Hepatocyte (in vitro differentiated cells): ENCODE measurements at places on chromosomes 6 and 20. TPM values are rescaled to one million over a fixed set of nuclear protein-coding genes. Genes with fewer than 3 reads are reported as not detected.

KIAA0408 gene
- 1.8 and 2.1 TPM in 2 replicates for polyA plus RNA-seq

TM9SF4 gene
- 86.4 and 87.3 TPM in 2 replicates for polyA plus RNA-seq

RALGAPA2 gene
- polyA plus RNA-seq = 14.8 and 16.8 TPM in 2 replicates

SHLD1 gene
- 9.1 and 11.2 TPM in 2 replicates for polyA plus RNA-seq

AIF1 gene
- 7.2 and 12.8 TPM in 2 replicates for polyA plus RNA-seq

SASH1 gene
- 7.5 and 10.7 TPM in 2 replicates for polyA plus RNA-seq

KIAA1755 gene
- polyA plus RNA-seq = 1.3 and 1.6 TPM in 2 replicates

MOXD1 gene
- polyA plus RNA-seq = 9.0 and 11.7 TPM in 2 replicates

DEK gene
- polyA plus RNA-seq = 39.9 and 61.0 TPM in 2 replicates

BPIFA1 gene
- polyA plus RNA-seq = not detected in 2 replicates

UNC5CL gene
- polyA plus RNA-seq = 37.1 and 41.3 TPM in 2 replicates

PRICKLE4 gene
- polyA plus RNA-seq = 0.80 and 1.3 TPM in 2 replicates

RAB44 gene
- polyA plus RNA-seq = not detected in 2 replicates

TINAG gene
- 0.26 and 0.76 TPM in 2 replicates for polyA plus RNA-seq

EPPIN gene
- polyA plus RNA-seq = not detected in 2 replicates

PPIL6 gene
- 2.9 and 3.8 TPM in 2 replicates for polyA plus RNA-seq

DEFB124 gene
- not detected in 2 replicates for polyA plus RNA-seq

TPX2 gene
- polyA plus RNA-seq = 16.3 and 18.5 TPM in 2 replicates

KCNK17 gene
- polyA plus RNA-seq = not detected in 2 replicates

SOBP gene
- polyA plus RNA-seq = 2.2 and 2.5 TPM in 2 replicates

LY6G6D gene
- polyA plus RNA-seq = 1.2 and 3.0 TPM in 2 replicates

TUBB1 gene
- polyA plus RNA-seq = 0.05 TPM in 1 of 2 replicates, not detected in the other

COL11A2 gene
- polyA plus RNA-seq = 4.2 and 4.7 TPM in 2 replicates

MRAP2 gene
- 2.2 and 3.2 TPM in 2 replicates for polyA plus RNA-seq

DLK2 gene
- polyA plus RNA-seq = 1.8 and 2.1 TPM in 2 replicates

CST5 gene
- polyA plus RNA-seq = 0.68 TPM in 1 of 2 replicates, not detected in the other
